Eye (tissue), 1 donor: ENCODE measurements at places on chromosomes 7 and 10.

- DNase-seq: peak; percentile 90
These were observed 38.5 kb downstream of the MTURN start for GRCh38 chr7:30173058-30173897.

- DNase-seq: no peak
These were observed 144.3 kb downstream of the TCERG1L start for GRCh38 chr10:131167036-131167860.

DNA sequence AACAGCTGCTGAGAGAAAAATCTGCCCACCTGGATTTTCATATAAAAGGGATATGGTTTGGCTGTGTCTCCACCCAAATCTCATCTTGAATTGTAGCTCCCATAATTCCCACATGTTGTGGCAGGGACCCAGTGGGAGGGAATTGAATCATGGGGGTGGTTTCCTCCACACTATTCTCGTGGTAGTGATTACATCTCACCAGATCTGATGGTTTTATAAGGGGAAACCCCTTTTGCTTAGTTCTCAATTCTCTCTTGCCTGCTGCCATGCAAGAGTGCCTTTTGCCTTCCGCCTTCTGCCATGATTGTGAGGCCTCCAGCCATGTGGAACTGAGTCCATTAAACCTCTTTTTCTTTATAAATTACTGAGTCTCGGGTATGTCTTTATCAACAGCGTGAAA, 20.8 kb upstream of the MKI67 start:
- DNase-seq: no peak

- no peak for DNase-seq
These were observed 159.7 kb upstream of the PLXDC2 start for GRCh38 chr10:19656420-19657042.

DNA sequence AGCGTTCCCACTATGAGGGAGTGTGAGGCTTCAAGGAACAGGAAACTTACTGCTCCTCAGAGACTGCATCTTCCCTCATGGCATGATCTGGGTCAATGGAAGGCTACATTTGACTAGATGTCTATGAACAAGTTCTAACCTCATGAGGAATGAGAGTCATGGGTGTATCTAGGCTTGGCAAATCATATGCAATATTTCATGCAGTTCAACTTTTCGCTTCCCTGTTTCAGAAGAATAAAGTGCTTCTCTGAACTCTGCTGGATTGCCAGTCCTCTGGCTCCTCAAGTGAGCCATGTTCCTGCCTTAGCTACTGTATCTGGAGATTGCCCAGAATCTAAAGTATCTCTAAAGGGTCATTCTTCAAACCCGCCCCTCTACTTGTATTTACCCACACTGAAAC, 54.3 kb upstream of the SEMA3A start:
- no peak for DNase-seq

DNA sequence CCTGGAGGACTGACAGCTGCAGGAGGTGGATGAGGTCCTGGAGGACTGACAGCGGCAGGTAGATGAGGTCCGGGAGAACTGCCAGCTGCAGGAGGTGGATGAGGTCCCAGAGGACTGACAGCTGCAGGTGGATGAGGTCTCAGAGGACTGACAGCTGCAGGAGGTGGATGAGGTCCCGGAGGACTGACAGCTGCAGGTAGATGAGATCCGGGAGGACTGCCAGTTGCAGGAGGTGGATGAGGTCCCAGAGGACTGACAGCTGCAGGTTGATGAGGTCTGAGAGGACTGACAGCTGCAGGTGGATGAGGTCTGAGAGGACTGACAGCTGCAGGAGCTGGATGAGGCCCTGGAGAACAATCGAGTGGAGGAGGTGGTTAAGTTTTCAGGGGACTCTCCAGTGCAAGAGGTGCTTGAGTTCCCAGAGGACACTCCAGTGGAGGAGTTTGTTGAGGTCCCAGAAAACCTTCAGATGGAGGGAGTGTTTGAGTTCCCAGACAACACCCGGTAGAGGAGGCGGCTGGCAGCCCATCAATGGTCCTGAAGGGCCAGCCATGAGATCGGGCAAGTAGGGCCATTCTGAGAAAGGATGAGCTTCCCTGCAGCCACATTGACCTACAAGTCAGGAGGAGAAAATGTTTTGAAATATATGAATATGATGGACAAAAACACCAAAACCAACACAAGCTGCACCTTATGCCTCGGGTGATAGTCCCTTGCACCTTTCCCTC, 4.7 kb upstream of the EIF5AL1 start:
- DNase-seq: no peak

GRCh38 chr10:49417311-49418052, 21.6 kb upstream of the DRGX start:
- no peak for DNase-seq

DNA sequence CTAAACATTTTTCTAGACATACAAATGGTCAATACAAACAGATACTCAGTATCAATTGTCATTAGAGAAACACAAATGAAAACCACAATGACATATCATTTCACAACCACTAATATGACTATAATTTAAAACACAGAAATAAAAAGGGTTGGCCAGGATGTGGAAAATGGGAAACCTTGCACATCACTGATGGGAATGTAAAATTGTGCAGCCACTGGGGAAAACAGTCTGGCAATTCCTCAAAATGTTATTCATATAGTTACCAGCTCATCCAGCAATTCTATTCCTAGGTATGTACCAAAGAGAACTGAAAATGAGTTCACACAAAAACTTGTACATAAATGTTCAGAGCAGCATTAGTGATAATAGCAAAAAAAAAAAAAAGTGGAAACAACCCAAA, 106.1 kb upstream of the LRRTM3 start:
- no peak for DNase-seq

DNA sequence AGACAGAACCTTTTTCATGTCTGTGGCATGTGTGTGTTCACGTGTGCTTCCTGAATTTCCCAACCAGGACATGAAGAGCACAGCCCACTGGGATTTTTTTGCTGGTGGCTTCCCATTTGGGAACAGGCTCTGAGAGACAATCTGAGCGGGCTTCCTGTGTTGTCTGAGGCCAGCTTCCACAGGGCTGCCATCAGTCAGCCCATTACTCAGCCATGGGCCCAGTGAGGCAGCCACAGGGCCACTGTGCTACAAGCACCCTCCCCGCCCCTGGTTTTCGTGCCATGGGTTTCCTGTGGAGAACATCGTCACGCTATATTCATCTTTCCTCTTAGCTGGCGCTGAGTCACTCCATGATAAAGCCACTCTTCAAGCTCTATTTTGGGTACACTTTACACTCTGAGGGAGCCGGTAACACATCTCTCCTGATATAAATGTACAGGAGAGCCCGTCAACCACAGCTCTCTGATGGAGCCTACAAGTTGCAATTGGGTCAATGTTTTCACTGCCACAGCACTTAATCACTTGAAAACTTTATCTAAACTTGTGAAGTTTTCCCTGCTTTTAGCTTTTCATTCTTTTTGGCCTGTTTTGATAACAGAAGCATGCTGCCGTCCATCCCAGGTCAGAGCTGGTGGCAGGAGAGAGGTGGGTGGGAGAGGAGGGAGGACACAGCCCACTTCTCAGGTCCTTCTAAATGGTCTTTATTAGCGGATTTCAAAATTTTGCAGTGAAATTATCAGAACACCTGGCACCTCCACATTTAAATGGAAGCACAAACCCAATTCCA, 96.9 kb downstream of the HIPK2 start:
- no peak for DNase-seq

DNA sequence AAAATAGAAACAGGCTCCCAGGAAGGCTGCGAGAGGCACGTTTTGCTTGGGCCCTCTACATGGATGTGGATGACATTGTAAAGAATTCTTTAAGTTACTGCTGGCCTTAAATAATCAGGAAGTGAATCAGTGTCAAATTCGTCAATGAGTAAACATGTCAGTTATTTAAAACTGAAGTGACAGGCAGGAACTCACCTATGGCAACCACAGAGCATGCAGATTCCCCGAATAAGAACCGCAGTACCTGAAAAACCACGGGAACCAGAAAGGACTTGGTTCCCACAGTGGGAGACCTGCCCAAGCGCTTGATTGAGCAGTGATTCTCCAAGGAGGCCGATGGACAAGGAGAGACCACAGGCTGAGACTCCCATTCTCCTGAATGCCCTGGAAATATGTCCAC, 351.2 kb upstream of the AKR1E2 start:
- DNase-seq: no peak

DNA sequence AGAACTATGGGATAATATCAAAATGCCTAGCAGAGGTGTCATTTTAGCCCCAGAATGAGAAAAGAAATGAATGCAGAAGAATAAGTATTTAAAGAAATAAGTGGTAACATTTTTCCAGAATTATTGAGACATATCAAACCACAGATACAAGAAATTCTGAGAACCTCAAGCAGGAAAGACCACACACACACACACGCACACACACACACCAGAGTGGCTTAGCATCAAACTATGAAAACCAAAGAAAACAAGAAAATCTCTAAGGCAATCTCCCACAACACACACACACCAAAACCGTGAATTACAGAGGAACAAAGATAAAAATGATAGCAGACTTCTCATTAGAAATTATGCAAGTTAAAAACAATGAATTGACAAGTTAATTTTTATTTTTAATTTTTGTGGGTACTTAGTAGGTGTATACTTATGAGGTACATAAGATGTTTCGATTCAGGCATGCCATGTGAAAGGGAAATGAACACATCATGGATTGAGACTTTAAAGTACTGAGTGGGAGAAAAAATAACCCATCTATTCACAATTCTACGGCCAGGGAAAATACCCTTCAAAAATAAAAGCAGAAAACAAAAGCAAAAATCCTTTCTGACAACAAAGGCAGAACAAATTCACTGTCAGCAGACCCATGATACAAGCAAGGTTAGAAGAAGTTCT, 14.6 kb downstream of the PPIF start:
- DNase-seq: no peak

DNA sequence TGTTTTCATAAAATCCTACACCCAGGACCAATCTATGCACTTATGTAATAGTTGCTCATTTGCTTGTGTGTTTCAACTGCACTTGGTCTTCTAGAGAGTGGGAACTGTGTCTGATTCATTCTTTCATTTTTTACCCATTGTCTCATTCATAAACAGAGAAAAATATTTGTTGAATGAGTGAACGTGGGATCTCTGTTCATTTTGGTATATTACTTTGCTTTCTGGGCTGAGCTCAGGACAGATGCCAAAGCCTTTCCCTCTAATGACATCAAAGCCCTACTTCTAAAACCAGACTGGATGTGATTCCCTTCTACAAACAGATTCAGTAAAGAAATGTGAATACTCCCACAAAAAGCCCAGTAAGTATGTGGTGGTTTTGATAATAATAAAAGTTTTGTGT, 145.2 kb downstream of the ST7 start:
- no peak for DNase-seq

DNA sequence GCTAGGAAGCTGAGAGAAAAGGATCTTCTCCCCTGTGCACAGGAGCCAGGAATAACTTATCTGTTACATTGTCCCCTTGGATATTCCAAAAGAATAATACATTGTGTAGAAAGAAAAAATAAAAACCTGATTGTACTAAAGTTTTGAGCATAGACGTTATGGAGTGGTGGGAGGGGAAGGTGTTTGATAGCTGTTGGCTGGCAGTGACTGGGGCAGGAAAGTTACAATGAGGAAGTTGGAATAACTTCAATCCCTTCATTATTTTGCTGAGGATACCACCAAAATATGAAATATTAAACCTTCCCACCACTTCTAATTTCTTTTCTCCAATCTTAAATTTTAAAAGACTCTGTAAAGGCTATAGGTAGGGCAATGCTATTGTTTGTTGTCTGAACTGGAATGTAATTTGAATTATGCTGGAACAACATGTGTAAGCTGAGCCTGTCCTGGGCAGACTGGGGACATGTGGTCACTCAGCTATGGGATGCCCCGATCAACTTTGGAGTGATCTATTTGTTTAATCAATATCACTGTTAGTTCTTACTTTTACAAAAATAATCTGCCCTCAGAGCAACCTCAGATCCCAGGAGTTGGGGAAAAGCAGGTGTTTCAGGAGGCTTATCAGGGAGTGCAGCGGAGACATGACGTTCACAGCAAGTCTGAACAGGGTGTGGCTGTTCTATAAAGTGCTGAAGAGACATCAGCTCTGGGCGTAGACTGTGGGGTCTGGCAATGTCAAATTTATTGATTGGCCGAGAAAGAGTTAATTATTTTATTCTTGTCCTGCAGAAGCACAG, 20.8 kb downstream of the CYP3A43 start:
- no peak for DNase-seq

DNA sequence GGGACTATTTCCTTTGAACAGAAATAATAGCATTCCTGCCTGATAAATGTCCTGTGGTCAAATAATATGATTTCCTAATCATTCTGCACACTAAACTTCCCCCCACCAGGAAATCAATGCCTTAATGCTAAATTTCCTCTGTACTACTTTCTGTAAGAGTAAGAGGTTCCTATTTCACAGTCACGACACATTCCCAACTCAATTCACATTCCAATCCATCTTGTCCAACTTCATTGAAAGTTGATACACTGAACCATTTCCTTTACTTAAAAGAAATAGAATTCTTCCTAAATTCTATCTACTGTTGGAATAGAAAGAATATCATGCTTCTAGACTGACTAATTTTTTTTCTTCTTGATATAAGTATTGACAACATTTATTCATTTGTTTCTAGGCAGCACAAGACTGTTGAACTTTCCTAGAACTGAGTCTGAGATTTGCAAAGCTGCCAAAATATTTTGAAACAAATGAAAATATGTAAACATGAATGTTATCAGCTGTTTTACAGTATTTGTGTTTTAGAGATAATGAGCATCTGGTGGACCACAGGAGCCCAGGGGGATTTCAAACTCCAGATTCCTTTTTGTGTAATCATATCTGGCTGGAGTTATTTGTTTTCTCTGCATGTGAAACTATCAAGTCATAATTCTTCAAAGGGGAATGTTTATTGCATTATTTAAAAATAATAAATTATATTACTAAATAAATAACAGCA, 121.5 kb downstream of the TPST1 start:
- DNase-seq: peak; percentile 41

- DNase-seq: peak; percentile 87
These were observed at the start of gene LHFPL3 for GRCh38 chr7:104328296-104328969. Gene LHFPL3, plus strand, starts transcription at chr7:104328603.

- DNase-seq: no peak
These were observed 75.6 kb downstream of the ENTPD1 start for GRCh38 chr10:95831515-95831914.

DNA sequence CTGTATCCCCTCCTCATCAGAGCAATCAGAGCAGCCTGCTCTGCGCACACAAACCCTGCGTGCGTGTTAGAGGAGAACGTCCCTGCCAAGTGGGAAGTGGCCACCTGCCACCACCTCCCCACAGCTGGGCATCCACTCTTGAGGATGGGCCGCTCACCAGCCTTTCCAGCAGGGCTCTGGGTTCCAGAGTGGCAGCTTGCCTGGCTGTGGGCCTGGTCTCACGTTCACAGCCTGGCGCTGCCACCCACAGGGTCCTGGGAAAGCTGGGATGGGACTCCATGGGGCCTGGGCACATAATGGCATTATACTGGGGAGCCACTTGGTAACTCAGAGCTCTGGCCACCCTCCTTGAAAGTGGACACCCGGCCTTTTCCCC, 151.1 kb upstream of the PPP2R2D start:
- no peak for DNase-seq

GRCh38 chr7:141874787-141875186, 33.5 kb upstream of the PRSS37 start:
- DNase-seq: no peak

DNA sequence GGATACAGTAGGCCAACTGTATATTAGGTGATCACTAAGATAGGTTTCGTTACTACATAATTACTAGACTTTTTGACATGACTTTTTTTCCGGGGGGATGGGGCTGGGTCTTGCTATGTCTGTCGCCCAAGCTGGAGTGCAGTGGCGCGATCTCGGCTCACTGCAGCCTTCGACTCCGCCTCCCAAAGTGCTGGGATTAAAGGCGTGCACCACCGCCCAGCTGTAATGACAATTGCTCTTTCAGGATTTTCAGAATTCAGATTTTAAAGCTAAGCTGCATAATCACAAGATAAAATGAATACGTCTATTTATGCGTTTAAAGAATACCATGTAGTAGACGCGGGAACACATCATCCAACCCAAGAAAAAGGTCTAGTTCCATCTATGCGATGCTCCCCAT, 982 bp downstream of the IDI1 start:
- peak; percentile 70 for DNase-seq
